ENCODE measurements at places on chromosomes 1 and 21.

GRCh38 chr1:33121728-33122127 is 40.8 kb downstream of the AZIN2 start:
- no peak for DNase-seq

GRCh38 chr1:44512313-44512885 is 107.3 kb downstream of the RNF220 start:
- no peak for DNase-seq

DNA sequence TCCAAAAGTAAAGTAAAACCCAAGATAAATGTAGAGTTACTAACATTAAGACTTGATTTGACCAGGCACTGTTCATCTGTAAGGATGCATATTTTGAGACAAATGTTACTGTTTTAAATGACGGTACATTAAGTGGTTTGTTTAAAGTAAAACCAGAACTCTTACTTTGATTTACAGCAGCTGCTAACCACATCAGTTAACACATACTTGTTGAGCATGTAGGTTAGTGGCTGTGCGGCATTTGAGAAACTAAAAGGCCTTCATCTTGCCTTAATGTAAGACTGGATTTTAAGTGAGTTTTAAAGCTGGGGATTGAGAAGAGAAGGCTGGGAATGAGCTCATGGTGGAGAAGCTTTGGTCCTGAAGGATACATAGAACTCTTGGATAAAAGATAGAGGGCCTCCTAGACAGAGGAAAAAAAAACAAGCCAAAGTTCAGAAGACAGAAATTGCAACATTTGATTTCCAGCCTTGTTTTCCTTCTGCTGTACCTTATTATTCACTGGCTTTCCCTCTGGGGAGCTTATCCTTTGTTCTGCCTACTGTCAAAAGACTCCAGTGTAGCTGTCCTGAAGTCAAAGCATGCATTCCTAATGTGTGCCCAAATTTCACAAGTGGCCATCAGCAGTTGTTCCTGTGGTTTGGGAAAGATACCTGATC is 66.6 kb downstream of the MTR start:
- DNase-seq, result no peak

GRCh38 chr21:42234464-42235241 is 15.7 kb downstream of the ABCG1 start:
- peak; percentile 66 for DNase-seq

DNA sequence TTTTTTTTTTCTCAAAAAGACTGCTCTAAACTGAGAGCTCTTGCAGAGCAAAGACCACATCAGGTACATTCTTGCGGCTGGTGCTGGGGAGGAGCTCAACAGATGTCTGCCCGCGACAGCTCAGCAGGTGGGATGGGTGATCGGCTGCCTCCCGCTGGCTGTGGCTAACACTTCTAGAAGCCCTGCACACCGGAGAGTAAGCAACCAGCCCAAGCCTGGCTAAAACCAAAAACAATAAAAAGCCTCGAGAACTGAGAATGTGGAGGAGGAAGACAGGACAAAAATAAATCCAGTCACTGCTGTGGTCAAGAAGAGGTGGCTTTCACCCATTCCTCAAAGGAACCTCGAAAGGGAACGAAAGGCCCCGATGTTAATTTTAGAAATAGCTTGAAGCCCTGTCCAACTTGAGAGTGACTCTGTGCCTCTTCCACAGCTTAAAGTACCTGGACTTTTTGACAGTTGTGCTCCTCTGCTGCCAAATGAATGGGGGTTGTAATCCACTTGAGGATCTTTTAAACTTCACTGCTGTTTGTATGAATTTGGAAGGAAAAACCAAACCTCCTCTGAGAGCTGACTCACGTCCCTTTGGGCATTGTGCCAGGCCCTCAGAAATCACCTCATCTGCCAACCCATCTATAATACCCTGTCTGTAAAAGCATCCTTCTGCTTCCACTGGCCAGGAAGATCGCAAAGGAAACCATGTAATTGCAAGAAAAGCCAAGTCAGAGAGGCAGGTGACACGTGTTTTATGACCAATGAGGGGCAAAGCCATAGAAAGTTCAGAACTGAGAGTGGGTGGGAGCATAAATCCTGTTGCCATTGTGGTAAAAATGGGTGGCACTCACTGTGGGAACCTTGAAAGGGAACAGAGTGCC is 78.6 kb downstream of the KCNN3 start:
- no peak for DNase-seq

- DNase-seq, result no peak
Observed at GRCh38 chr1:31705080-31705866, 1.5 kb upstream of the COL16A1 start.

All from progenitor cell of endocrine pancreas (in vitro differentiated cells).